ENCODE measurements at places on chromosomes 3 and 15.

DNA sequence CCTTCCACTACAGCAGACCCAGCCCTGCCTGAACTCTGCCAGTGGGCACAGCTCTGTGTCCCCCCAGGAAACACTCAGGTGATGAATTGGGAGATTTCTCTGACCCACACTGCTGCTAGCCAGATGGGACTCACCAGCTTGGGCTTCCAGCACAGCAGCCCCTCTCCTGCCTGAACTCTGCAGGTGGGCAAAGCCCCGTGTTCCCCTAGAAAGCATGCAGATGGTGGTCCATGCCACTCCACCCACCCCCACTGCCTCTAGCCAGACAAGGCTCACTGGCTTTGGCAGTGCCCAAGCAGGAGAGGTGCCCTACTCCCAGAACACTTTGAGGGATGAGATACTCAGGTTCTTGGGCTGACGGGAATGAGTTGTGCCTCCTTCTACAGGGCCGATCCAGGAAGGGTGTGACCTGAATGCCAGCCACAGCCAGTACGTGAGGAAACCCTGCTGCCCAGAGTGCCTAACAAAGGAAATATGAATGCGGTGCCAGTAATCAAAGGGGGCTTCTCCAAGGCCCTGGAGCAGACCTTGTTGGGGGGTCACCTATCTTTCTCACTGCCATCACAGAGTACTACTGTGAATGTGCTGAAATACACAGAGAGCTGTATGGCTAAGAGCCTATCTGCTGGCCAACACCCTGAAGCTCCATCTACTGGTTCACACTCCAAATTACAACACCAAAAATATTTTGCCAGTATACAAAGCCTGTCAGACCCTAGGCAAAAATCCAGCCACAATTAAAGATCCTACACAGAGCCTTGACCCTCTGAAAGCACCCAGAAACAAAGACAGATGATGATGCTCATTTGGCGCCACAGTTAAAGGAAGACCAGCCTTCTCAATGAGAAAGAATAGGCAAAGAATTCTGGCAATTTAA, 61.9 kb downstream of the BTLA start:
- peak; percentile 68 for DNase-seq

DNA sequence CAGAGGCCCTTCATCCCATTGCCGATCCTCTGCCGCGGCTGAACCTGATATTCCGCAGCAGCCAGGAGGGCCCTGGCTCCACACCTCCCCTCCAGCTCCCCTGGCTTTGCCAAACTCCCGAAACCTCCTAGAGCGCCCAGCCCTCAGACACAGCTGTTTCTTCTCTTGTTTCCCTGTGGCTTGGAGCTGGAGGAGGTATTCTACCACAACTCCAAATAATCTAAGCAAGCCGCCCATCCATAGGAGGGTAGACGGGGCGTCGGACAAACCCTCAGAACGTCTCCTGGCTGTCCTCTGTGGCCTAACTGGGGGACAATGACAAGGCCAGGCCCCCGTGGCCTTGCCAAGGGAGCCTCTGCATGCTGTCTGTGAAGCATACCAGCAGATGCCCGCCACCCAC, 10.4 kb downstream of the PLA2G4D start:
- DNase-seq = no peak

DNA sequence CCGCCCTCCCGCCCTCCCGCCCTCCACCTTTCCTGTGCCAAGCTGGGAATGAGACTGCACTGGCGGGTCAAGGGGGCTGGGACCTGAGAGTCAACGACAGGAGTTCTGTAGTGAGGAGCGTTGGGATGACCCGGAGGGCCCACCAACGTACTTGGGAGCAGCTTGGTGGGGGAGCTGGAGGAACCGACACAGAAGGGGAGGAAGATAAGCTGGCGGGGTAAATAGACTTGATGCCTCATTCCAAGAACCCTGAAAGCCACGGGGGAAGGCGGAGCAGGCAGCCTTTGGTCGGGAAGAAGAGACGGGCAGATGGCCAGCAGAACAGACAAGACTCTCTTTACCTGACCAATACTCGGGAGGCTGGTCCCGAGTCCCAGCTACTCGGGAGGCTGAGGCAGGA, 277 bp downstream of the FMN1 start:
- no peak for DNase-seq

- DNase-seq = no peak
Observed at GRCh38 chr3:58356054-58356453, 23.4 kb downstream of the PXK start.

GRCh38 chr15:82530606-82531379, 9.5 kb downstream of the RPS17 start:
- peak; percentile 63 for DNase-seq

GRCh38 chr3:53795789-53796560, 50.2 kb downstream of the CHDH start:
- no peak for DNase-seq

DNA sequence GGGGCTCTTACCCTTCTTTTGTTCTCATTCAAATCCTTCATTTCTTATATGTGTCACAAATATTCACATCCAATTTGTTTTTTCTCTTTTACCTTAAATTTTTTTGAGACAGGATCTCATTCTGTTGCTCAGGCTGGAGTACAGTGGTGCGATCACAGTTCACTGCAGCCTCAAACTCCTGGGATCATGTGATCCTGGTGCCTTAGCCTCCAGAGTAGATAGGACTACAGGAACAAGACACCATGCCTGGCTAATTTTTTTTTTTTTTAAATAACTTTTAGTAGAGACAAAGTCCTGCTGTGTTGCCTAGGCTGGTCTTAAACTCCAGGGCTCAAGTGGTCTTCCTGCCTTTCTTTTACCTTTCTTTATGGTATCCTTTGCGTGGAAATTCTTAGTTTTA, 66.5 kb downstream of the POLR2M start:
- DNase-seq = no peak

DNA sequence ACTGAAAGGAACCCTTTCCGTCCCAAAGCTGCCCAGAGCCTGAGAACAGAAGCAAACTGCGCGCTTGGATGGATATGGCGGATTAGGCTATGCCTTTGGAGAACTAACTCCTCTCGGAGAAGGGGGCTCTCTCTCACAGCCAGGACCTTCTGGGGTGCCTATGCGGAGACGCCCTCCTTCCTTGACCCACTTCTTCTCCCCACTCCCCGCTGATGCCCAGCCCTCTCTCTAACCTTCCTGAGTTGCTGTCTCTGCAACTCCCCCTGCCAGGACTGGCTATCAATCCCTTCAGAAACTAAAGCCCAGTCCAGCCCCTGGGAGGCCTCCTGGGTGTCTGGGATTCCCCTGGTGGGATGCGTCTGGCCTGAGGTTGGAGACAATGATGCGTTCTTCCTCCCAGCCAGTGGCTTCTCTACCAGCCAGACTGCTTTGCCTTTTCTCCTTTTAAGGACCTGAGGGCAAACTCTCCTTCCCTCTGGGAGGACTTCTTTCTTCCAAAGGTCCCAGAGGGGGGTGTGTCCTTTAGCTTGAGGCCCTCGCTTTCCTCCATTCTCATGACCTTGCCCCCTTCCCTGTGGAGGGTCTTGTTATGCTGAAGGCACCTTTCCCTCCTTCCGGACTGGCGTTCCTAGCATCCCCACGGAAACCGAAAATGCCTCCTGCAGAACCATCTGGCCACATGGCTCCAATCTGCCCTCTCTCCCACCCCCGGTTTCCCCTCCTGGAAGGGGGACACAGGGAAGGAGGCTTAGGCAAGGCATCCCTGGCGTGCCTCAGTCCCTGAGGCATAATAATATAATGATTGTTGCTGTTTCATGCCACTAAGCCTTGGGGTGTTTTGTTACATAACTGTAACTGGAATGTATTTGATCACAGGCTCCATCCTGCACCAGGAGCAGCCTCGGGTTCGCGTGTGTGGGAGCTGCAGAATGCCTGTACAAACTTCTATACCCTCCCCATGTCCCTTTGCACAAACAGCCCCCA, 63.4 kb upstream of the C15orf39 start:
- peak; percentile 64 for DNase-seq

Measured in brain microvascular endothelial cell (primary cell).